ENCODE measurements at places on chromosomes 7 and 10. TPM values are rescaled to one million over a fixed set of nuclear protein-coding genes. Genes with fewer than 3 reads are reported as not detected.

DNA sequence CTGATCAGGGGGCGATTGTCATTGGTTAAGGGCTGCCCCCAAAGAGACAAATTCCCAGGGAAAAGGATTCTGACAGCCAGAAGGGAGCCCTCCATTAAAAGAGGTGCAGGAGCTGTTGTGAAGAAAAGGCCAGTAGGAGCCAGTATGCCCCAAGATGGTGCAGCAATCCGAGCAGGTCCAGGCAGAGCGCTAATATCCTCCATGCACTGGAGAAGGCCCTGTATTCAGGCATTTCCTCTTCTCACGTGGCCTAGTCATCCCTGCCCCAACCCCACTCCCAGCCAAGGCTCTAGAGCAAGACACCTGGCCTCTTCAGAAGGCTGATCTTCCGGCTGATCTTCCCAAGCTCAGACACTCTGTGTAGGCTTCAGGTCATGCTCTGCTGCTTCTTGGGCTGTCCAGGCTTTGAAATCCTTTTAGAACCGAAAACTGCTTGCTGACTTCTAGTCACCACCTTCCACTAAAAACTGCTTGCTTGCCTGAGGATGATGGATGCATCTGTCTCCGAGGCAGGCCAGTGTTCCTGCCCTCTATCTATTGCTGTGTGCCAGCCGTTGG lies 77.4 kb downstream of the CYP26A1 start:
- DNase-seq, result no peak

Gene COL13A1
- 13.5 TPM for total RNA-seq

Gene COL17A1
- total RNA-seq, result 1.5 TPM

- peak; percentile 25 for DNase-seq
Measured at GRCh38 chr7:157485361-157485831, 148.6 kb downstream of the DNAJB6 start.

GRCh38 chr7:112023786-112024185 lies 182.4 kb downstream of the DOCK4 start:
- DNase-seq, result no peak

- no peak for DNase-seq
Measured at GRCh38 chr10:606762-607544, 82.5 kb downstream of the DIP2C start.

GRCh38 chr10:74585231-74586087 lies 240.9 kb upstream of the KAT6B start:
- no peak for DNase-seq

DNA sequence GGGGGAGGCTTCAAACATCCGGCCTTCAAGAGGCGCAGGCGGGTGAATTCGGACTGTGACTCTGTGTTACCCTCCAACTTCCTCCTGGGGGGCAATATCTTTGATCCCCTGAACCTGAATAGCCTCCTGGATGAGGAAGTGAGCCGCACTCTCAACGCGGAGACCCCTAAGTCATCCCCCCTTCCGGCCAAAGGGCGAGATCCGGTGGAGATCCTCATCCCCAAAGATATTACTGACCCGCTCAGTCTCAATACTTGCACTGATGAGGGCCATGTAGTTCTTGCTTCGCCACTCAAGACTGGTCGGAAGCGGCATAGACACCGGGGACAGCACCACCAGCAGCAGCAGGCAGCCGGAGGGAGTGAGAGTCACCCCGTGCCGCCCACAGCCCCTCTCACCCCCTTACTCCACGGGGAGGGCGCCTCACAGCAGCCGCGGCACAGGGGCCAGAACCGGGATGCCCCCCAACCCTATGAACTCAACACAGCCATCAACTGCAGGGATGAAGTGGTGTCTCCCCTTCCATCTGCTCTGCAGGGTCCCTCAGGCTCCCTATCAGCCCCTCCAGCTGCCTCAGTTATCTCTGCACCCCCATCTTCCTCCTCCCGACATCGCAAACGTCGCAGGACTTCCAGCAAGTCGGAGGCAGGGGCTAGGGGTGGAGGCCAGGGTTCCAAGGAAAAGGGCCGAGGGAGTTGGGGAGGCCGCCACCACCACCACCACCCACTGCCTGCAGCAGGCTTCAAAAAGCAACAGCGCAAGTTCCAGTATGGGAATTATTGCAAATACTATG lies 1.1 kb downstream of the MEPCE start:
- DNase-seq, result peak; percentile 69

Gene SMARCD3
- 61.5 TPM for total RNA-seq

Gene PDK4
- 156 TPM for total RNA-seq

Gene LRGUK
- 0.49 TPM for total RNA-seq

DNA sequence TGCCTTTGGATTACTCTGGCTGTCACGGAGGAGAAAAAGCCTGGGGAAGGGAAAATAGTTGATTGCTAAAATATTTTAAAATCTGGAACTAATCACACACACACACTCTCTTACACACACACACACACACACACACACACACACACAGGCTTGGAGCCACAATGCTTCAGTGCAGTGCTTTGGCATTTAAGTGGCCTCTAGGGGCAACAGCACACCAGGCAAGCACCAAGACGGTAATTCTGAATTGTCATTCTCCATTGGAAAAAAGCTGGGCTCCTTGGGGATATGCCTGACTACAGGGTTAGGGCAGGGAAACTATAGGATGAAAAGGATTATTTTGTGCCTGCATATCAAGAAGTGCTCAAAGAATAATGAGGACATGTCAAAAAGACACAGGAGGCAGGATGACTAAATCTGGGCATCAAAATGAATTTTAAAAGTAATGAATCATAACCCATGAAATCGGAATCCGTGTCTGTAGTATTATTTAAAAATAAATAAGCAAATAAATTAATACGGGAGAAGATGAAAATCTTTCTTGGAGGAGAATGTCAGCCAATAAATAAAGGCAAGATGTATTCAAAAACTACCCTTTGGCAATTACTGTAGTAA lies 30.4 kb upstream of the DDC start:
- no peak for DNase-seq

DNA sequence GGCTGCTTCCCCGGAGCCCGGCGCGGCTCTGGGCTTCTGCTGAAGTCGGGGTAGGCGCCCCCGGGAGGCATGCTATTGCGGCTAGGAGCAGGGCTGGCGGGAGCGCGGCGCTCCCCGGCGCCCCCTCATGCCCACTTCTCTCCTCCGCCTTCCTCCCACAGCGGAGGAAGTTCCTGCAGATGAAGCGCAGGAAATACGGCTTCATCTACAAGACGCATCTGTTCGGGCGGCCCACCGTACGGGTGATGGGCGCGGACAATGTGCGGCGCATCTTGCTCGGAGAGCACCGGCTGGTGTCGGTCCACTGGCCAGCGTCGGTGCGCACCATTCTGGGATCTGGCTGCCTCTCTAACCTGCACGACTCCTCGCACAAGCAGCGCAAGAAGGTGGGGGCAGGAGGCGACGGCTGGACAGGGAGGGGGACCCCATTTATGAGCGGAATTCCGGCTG lies 479 bp downstream of the CYP26A1 start:
- DNase-seq, result no peak

GRCh38 chr10:20877986-20878983 lies 18.8 kb downstream of the NEBL start:
- DNase-seq, result no peak

DNA sequence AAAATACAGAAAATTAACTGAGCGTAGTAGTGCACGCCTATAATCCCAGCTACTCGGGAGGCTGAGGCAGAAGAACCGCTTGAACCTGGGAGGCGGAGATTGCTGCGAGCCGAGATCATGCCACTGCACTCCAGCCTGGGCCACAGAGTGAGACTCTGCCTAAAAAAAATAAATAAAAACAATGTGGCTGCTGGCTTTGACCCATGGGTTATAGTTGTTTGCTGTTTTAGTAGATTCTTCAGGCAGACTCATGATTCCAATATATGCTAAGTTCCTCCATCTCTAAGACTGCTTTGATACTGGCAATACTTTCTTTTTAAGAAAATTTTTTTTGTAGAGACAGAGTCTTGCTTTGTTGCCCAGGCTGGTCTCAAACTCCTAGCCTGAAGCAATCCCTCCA lies 8.4 kb downstream of the OLAH start:
- no peak for DNase-seq

Gene XRCC2
- 0.46 TPM for total RNA-seq

Gene SGMS1
- 73.1 TPM for total RNA-seq

DNA sequence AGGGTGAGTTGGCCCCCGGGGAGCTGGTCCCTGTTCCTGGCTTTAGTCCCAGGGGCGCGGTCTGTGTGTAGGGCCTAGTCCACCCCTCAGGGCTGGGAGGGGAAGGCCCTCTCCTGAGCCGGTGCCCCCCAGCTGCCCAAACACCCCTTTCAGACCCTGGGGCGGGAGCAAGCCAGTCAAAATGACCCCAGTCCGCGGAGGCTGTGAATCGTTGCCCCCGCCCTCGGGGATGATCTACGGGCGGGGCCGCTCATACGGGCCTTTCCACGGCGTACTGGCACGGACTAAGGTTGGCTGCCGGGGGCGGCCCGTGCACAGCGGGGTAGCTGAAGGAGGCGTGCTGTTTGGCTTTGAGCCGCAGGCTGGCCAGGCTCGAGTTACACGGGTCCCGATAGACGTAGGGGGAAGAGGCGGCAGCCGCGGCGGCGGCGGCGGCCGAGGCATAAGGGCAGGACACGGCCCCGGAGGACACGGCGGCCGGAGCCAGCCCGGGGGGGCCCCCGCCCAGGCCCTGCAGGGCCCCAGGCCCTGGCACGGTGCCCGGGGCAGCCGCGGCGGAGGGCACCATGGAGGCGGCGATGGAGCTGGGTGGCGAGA lies 4.3 kb downstream of the ELOVL3 start:
- peak; percentile 76 for DNase-seq

Gene PVRIG
- total RNA-seq, result 1.4 TPM

GRCh38 chr10:81104494-81104893 lies 566.8 kb downstream of the SH2D4B start:
- DNase-seq, result no peak

- no peak for DNase-seq
Measured at GRCh38 chr7:41984888-41985287, 252.1 kb downstream of the GLI3 start.

Gene DRGX
- not detected for total RNA-seq

- no peak for DNase-seq
Measured at GRCh38 chr10:119291223-119291900, 84.0 kb downstream of the GRK5 start.

DNA sequence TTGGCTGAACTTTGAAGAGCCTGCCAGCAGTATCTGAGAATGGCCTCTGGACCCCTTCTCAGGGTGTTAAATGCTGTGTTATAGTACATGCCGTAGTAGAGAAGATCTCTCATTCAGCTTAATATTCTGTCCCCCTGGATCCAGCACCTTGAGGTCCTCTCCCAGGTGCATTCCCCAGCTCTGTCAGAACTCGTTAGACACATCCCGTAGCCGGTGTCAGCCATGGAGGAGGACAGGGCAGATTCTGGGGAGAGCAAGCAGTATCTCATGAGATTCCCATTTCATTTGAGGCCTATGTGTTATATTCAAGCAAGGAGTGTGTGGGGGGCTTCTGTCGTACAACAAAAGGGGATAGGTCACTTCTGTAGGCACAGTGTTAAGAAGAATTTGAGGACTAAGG lies 34.8 kb downstream of the NACAD start:
- no peak for DNase-seq

DNA sequence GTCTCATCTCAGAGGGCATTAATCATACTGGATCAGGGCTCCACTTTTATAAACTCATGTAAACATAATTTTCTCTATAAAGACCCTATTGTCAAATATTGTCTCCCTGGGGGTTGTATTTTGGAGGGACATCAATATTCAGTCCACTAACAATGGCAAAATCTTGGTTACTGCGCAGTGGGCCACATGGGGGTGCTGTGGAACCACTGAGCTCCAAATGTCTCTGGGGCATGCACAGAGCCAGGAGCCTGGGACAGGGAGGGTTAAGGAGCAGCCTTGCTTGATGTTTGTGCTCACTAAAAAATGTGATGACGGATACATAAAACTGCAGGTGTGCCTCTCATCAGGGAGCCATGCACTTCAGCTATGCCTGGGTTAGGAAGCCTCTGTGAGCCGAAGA lies 62.1 kb upstream of the PRSS58 start:
- DNase-seq, result no peak

Gene CYP26C1
- total RNA-seq, result 0.35 TPM

- DNase-seq, result peak; percentile 54
Measured at GRCh38 chr10:124000792-124001201, 92.6 kb downstream of the CHST15 start.

Gene SEMA4G
- 6.7 TPM for total RNA-seq

Gene OTUD1
- total RNA-seq, result 29.4 TPM

- DNase-seq, result no peak
Measured at GRCh38 chr10:68151453-68151852, 42.2 kb downstream of the MYPN start.

GRCh38 chr7:102992509-102992937 lies 79.7 kb downstream of the LRRC17 start:
- no peak for DNase-seq

DNA sequence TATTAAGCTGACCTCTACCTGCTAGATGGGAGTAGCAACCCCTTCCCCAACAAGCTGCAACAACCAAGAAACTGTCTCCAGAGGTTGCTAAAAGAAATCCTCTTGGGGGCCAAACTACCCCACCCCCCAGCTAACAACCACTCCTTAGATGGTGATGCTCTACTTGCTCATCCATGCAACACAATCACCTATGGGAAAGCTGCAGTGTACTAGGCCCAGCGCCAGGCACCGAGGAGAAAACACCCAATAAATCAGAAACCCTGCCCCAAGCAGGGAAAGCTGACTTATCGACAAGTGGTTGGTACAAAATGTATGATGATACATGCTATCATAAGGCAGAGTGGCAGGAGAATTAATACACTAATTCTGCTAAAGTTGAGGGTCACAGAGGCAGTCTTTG lies 17.3 kb downstream of the SLC25A13 start:
- DNase-seq, result no peak
